ENCODE measurements at places on chromosomes 6 and 20. TPM values are rescaled to one million over a fixed set of nuclear protein-coding genes. Genes with fewer than 3 reads are reported as not detected.

MEP1A gene
- not detected for total RNA-seq

RBBP8NL gene
- not detected for total RNA-seq

ABCC10 gene
- total RNA-seq: 31.1 TPM

LTA gene
- total RNA-seq: not detected

SCRT2 gene
- not detected for total RNA-seq

TINAG gene
- not detected for total RNA-seq

PCK1 gene
- not detected for total RNA-seq

VSTM2L gene
- 0.32 TPM for total RNA-seq

KIF6 gene
- total RNA-seq: 0.32 TPM

CYP39A1 gene
- 2.6 TPM for total RNA-seq

ZC2HC1B gene
- total RNA-seq: not detected

TREML2 gene
- total RNA-seq: not detected

CENPB gene
- total RNA-seq: 87.7 TPM

SLC17A3 gene
- not detected for total RNA-seq

ANKRD6 gene
- 1.3 TPM for total RNA-seq

AIF1 gene
- total RNA-seq: not detected

CRISP2 gene
- not detected for total RNA-seq

C6orf47 gene
- total RNA-seq: 20.7 TPM

RNF182 gene
- 6.9 TPM for total RNA-seq

FERMT1 gene
- 4.3 TPM for total RNA-seq

CDK5RAP1 gene
- total RNA-seq: 22.5 TPM

BPI gene
- total RNA-seq: not detected

TCP11 gene
- 0.32 TPM for total RNA-seq

MOG gene
- not detected for total RNA-seq

DPPA5 gene
- total RNA-seq: not detected

HCRTR2 gene
- not detected for total RNA-seq

SCUBE3 gene
- 10.0 TPM for total RNA-seq

PRL gene
- not detected for total RNA-seq

CCN6 gene
- total RNA-seq: not detected

RRBP1 gene
- total RNA-seq: 136 TPM

CRYBG1 gene
- 8.1 TPM for total RNA-seq

DYNLRB1 gene
- 59.6 TPM for total RNA-seq

SLC22A23 gene
- 2.2 TPM for total RNA-seq

DOP1A gene
- 44.0 TPM for total RNA-seq

PI16 gene
- total RNA-seq: under 0.01 TPM

TSPO2 gene
- not detected for total RNA-seq

IL17A gene
- total RNA-seq: not detected

PIGT gene
- 28.1 TPM for total RNA-seq

TNFAIP3 gene
- total RNA-seq: 3.9 TPM

SRSF12 gene
- under 0.01 TPM for total RNA-seq

NKX2-4 gene
- not detected for total RNA-seq

Measured in fibroblast of villous mesenchyme (primary cell).